Frontal cortex (tissue), 4 donors: ENCODE measurements at places on chromosomes 7 and 10.
A peak's percentile ranks its signal among the peaks of the same experiment; 100 is the strongest.

DNA sequence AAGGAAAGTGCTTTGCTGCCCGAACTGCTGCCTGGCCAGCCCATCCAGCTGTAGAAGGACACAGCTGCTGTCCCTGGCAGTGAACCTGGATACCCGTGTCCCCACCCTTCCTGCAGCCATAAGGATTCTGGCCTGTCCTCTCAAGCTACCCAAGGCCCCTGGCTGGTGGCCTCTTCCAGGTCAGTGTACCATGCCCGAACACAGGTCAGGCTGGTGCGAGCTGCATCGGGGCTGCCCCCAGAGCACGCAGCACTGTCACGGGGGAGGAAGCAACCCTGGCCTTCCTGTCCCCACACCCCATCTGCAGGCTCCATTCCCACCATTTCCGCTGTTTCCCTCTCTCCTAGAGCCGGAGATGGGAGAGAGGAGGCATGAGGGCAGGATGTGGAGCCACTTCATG lies 30.5 kb upstream of the PWWP2B start:
- no peak for DNase-seq

DNA sequence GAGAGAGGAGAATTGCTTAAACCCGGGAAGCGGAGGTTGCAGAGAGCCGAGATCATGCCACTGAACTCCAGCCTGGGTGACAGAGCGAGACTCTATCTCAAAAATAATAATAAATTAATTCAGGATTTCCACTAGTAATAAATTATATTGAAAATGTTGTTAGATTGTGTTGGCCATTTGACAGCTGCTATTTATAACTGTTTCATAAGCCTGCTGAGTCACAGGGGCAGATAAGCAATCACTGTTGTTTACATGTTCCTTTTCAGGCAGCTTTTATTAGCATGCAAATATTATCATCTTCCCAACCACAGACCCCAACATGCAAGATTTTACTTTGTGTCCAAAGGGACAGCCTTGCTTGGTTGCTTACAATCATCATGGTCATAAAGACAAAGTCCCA lies 49.5 kb upstream of the ZNF138 start:
- no peak for DNase-seq

DNA sequence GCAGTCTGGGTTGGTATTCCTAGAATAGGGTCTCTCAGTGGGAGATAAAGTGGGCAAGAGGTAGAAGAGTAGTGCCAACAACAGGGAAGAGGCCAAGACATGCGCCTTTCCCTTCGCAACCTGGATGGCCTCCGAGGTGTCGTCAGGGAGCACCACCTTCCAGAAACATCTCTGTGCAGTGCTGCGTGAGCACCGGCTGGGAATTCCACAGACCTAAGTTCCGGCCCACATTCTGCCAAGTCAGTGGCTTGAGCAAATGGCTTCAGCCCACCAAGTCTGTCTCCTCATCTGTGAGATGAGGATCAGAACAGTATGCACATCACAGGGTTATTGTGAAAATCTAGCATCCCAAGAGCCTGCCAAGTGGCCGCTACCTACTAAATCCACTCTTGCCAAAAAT lies 40.6 kb downstream of the CCDC3 start:
- DNase-seq: no peak

- no peak for DNase-seq
Measured at GRCh38 chr7:117384688-117385362, 42.5 kb downstream of the ASZ1 start.

DNA sequence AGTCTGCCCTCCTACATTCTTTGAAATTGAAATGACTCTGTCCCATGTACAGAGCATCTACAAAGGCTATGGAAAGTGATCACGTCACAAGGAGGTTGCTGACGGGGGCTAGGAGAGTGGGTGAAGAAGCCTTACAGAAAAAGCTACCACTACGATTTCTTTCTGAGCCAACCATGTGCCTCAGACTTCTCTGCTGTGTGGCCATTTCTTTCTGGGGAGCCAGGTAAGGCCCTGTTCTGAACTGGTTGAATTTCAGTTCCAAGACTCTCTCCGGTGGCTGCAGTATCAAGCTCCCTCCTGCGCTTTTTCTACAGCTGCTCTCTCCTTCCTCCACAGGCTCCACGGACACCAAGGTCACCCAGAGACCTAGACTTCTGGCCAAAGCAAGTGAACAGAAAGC lies 112.5 kb upstream of the PRSS1 start:
- no peak for DNase-seq

GRCh38 chr10:97179731-97180362 lies 5.9 kb downstream of the SLIT1 start:
- DNase-seq: peak; percentile 44

GRCh38 chr10:84254552-84255478 lies 10.0 kb downstream of the RGR start:
- no peak for DNase-seq

DNA sequence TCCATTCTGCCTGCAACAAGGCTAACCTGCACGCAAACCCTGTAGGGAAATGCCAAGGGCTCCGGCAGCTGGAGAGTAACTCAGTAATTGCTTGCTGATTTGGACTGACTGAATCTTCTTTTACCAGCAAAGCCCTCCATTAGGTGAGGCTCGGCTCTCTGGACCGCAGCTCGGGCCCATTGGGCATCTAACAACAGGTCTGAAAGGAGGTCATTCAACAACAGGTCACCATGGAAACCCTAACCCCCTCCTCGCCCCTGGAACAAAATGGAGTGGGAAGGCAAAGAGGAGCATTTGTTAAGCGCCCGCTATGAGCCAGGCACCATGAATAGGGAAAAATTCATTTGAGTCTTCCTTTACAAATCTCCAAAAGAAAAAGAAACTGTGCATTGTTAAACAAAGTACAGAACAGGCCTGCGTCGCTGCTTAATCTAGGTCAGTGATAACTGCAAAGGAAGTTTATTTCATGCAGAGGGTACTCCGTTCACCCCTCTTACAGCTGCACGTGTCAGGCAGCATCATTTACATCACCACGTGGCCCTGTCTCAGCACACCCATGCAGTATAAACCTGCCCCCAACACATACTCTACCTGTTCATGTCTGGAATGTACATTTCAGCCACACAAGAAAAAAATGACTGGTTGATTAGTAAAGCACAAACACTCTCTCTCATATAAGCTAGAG lies 248.8 kb upstream of the NEBL start:
- no peak for DNase-seq

GRCh38 chr10:12465385-12466136 lies 116.2 kb downstream of the CAMK1D start:
- no peak for DNase-seq

DNA sequence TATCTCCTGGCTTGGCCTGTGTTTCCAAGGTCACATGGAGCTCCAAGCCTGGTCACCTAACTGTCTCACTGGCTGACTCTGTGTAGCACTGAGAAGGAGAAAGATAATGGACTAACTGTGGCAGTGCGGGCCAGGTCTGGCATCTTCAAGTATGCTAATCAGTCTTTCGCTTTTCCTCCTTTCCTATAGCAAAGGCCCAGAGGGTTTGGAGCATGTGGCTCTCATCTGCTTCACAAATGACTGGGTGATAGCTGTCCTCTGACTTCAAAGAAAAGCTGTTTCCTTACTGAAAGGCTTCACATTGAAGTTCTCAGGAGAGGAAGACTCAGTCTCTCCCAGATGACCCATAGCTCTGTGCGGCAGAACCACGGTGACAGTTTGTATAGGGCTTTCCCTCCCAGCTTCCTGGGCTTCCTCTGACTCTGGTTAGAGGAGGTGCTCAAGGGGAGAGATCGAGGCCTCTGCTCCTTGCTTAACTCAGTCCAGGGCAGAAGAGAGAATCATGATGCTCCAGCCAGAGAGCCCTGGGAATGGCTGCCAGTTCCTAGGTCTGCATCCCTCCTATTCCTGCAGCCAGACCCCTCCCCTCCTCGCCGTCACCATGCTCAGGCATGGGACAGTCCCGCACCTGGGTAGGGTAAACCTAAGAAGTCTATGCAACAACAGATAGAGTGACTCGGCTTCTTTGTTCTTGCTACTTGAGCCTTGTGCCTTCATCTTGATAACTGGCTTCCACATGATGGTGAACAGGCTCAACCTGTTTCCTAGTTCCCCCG lies 72.3 kb downstream of the CCDC71L start:
- no peak for DNase-seq

DNA sequence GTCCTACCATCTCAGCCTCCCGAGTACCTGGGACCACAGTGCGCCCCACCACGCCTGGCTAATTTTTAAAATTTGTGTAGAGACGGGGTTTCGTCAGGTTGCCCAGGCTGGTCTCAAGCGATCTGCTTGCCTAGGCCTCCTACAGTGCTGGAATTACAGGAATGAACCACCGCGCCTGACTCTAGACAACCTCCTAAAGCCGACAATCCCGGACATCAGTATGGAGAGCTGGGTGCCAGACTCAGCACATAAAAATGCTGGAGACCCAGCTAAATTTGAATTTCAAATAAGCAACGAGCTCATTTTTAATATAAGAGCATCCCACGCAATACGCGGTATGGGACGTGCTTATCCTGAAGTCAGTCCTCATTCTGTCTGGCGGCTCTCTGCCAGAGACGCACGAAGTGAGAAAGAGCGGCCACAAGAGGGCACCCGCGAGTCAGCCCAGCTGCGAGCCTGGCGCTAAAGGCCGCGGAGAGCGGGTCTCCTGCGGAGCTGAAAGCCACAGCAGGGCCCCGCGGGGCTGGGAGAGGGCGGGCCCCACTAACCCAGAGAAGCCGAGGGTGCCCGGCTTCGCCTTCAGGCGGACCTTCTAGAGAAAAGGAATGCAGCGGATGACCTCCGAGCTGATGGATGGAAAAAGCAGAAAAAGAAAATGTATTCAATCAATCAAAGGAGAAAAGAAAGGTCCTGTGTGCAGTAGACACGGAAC lies 7.0 kb downstream of the CALY start:
- DNase-seq: peak; percentile 84

DNA sequence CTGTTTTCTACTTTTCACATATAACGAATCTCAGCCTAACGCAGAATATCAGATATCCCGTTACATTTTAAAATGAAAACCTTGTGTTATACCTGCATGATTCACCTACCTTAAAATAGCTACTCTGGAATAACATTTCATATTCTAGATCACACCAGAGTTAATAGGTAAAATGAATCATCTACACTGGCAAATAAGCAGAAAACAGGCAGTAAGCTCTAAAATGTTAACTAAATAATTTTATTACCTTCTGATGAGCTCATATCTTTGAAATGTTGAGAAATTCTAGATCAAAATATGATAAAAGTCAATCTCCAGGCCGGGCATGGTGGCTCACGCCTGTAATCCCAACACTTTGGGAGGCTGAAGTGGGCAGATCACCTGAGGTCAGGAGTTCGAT lies 71.3 kb downstream of the CPEB3 start:
- DNase-seq: no peak

GRCh38 chr10:71726580-71727104 lies 7.1 kb upstream of the C10orf105 start:
- DNase-seq: no peak

- DNase-seq: no peak
Measured at GRCh38 chr10:5999440-6000165, 22.3 kb upstream of the IL15RA start.

DNA sequence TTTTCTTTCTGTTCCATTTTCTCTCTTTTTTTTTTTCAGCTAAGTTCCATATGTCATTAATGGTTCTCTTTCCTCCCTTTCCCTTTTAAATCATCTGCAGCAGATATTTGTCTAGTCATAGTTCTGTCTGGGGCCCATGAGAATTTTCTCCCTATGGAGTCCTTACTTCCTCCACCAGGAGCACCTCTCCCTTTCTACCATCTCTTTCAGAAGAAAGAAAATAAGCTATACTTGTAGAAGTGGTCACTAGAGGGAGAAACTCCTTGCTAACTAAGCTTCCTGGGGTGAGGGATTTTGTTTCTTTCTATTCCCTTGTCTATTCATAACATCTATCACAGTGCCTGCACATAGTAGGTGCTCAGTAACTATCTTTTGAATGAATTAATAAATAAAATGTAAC lies 230.2 kb upstream of the HPS1 start:
- DNase-seq: no peak

DNA sequence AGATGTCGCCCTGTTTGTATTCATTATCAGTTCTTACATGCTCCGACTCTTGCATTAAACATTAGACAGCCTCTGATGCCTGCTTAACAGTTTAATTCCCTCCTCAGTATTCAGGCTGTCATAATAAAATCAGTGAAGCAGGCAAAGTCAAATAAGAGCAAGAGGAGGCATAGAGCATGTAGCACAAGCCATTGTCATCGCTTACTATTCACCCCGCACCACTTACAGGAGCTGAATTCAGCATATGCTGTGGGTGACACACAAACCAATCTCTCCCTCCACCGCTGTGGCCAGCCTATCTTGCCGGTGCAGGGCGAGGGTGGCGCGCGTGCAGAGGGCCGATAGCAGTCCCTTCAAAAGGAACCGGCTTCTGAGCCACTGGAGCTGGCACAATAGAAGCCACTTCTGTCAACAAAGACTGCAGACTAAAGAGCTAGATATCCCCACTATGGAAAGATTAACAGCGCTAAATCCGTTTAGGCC lies 433.2 kb upstream of the MGMT start:
- no peak for DNase-seq

DNA sequence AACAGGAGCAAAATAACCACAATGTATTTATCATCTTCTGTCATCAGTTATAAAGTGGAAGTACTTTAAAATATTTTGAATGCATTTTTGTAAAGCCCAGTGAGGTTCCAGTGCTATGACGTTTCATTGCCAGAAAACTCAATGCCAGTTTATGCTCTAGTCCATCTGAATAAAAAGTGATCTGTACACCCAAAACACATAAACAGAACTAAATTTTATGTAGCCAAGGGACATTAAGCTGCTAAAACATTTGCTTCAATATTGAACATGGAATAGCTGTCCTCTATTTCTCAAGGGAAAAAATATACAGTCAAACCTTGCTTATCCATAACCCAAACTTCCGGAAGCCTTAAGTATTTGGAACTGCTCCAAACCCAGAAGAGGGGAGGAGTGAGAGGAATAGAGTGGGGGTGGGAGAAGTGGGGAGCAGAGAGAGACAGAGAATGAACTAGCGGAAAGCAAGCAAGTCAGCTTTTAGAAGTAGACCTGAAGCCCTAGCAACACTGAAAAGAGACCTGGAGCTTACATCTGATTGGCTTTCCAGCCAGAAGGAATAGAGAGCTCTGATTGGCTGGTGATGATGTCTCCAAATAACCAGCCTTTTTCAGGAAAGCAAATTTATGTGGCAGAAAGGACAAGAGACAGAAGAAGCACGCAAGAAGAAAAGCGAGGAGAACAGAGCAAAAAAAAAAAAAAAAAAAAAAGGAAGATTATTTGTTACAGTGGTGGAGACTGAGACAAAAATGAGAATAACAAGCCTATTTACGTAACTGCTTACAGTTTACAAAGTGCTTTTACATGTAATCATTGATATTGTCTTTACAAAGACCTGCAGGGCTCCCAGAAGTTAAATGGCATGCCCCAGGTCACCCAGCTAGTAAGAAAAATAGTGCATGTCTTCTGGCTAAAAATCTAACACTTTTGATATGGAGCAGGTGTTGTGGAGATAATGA lies 196.0 kb downstream of the RNLS start:
- DNase-seq: peak; percentile 30

DNA sequence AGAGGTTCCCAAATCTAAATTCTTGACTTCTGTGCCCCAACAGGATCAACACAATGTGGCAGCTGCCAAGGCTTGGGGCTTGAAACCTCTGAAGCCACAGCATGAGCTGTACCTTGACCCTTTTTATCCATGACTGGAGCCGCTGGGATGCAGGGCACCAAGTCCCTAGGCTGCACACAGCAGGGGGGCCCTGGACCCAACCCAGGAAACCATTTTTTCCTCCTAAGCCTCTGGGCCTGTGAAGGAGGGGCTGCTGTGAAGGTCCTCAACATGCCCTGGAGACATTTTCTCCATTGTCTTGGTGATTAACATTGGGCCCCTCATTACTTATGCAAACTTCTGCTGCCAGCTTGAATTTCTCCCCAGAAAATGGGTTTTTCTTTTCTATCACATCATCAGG lies 72.6 kb downstream of the FOXP2 start:
- DNase-seq: no peak
